ENCODE measurements at places on chromosomes 1 and 21. TPM values are rescaled to one million over a fixed set of nuclear protein-coding genes. Genes with fewer than 3 reads are reported as not detected.

DNA sequence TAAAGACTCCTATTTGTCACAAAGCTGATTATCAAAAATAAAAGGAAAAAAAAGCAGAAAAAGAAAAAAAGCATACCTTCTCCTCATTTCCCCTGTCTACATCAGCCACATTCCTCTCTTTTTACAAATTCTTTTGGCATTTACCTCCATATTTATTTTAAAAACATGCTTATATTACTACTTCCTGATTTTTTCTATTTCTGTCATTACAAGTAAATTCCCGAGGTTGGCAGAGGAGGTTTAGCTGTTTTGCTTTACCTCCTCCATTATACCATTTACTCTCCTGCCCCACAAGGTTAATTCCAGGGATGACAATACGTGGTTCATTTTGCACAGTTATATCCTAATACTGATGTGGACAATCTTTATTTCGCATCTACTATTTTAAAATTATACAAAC is 26.3 kb upstream of the CD34 start:
- no peak for DNase-seq

GRCh38 chr1:59333626-59334277 is 36.9 kb downstream of the FGGY start:
- DNase-seq, result no peak

GRCh38 chr1:94329986-94330385 is 88.2 kb upstream of the ABCD3 start:
- no peak for DNase-seq

Gene ANXA9
- total RNA-seq, result 39.7 TPM

DNA sequence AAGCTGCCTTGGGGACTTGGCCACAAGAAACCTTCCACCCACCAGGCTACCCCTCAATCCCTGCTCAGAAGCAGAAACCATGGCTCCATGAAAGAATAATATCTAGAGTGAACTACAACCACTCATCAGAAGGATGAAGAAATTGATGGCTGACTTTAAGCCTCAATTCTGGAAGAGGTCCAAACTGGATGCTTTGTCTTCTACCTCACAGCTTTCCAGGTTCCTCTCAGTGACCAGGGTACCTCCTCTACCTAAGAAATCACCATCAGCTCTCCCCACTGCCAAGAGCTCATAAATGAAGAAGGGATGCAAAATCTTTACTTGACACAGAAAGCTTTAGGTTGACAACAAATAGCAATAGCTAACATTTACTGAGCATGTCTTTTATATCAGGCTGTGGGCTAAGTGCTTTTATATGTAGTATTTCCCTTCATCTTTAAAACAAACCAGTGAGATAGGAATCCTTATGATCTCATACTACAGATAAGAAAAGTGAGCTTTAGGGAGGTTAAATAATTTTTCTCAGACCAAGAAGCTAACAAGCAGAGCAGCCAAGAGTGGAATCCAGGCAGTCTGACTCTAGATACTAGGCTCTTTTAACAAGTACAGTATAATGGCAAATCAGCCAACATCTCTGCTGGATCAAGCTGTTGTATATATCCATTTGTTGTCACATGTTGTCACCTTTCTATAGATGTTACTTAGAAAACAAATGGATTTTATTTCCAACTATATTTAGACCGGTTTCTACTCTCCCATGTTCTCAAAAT is 243.0 kb upstream of the SGIP1 start:
- no peak for DNase-seq

DNA sequence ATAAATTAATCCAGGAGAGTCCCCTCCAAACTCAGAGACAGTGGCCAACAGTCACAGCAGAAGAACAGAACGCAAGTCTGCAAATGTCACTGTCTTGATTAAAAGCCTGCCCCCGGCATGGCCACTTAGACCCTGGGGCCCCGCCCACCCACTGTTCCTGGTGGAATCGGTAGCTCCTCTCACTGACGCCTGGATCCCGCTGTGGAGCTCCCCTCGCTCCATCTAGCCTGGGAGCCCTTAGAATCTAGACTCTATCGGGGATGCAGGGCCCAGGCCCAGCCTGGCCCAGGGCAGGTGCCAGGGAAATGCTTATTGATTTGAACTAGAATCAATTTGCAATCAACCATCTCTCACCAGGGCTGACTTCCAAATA is 21.4 kb upstream of the PLEKHG5 start:
- no peak for DNase-seq

- DNase-seq, result no peak
Observed at GRCh38 chr21:19458295-19458694, 1054.7 kb upstream of the TMPRSS15 start.

DNA sequence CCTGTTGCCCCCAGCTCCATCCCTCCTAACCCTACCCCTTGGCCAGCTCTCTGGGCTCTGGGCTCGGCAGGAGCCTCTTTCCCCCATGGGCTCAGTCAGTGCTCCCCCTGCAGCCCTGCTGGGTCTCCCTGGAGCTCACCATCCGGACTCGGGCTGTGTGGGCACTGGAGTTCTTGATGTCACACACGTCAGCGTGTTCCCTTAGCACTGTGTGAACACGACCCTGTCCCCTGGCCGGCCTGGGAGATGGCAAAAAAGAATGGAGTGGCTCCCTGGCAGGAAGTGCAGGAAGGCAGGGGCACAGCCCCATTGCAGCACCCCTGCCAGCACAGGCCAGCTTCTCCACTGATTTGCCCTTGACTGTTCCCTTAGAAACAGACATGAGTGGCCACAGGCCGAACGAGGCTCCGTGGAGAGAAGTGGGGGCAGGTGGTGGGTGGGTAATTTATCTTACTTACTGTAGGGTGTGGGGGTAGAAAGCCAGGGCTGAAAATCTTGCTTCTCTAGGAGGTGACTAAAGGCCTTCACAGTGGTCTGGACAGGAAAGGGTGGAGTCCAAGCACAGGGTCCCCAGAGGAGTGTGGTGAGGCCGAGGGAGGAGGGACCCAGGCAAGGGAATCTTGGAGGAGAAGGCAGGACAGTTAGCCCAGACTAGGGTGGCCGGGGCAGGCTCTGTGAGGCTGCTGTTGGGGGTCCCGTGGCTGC is 381.7 kb upstream of the VAMP3 start:
- DNase-seq, result peak; percentile 29

Gene BTG3
- total RNA-seq, result 29.7 TPM
